Activated T-helper 1 cell treated with anti-CD3 and anti-CD28 coated beads, Interleukin-2, amount 50 U/mL, for 16 hours (primary cell): ENCODE measurements at places on chromosomes 16 and 17.

DNA sequence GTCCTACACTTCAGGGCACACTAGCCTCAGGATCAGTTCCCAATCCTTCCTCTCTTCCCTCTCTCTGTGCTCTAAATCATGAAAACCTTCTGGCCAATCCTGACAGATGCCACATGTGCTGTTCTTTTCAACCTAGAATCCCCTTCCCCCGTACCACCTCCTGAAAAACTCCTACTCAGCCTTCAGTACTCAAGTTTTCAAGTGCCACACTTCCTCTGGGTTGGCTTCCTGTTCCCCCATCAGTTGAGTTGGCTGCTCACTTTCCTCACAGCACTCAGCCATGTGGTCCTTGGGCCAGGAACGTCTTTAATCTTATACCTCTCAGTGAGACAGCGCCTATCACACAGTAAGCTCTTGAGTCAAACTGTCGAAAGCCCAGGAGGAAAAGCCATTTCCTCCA, 3.3 kb downstream of the ASPHD1 start:
- no peak for DNase-seq

DNA sequence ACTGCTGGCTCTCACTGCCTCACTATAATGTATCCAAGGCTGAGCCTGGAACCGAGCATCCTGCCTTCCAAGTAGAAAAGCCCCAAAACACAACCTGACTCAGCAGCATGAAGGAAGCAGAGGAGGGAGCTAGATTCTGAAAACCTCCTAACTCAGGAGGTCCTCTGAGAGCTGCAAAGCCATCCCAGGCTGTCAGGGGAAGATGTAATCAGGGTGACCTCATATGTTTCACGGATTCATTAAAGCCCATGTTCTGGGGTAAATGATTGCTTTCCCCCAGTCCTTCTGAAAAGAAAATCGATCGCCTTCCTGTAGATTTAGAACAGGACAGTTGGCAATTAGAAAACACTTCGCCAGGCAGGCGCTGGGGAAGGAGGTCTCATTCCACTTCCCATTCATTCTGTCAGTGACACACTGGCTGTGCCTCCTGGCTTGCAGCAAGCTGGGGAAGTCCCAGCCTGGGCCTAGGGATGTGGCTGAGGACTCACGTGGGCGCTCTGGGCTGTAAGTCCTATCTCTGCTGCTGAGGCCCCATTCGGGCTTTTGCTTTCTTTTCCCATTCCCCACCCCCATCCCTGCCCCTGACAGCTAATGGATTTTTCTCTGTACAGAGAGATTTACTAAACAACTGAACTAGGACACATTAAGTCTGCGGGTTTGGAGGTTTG, 75.7 kb upstream of the TMEM132E start:
- DNase-seq = no peak

- no peak for DNase-seq
Measured at GRCh38 chr17:30908717-30909420, 2.8 kb upstream of the TEFM start.

DNA sequence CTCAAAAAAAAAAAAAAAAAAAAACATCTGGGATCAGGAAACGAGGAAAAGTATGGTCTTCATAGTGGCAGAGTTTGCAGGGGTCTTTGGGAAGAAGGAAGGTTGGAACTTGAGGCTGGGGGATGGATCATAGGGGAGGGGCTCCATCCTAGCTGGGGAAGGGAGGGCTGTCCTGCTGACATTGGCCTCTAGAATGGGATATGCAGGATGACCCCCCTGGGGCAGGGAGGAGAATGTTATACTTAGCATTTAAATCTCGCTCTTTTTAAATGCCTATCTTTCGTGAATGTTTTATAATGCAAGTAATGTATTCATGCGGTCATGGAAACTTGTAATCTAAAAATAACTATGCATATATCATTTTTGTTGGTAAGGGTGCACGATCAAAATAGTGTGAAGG, 33.2 kb downstream of the TMEM235 start:
- DNase-seq = no peak
